ENCODE measurements at places on chromosomes 4 and X.
A peak's percentile ranks its signal among the peaks of the same experiment; 100 is the strongest.

- peak; percentile 54 for DNase-seq
These were observed 5.2 kb downstream of the HTT start for GRCh38 chr4:3079694-3080123.

DNA sequence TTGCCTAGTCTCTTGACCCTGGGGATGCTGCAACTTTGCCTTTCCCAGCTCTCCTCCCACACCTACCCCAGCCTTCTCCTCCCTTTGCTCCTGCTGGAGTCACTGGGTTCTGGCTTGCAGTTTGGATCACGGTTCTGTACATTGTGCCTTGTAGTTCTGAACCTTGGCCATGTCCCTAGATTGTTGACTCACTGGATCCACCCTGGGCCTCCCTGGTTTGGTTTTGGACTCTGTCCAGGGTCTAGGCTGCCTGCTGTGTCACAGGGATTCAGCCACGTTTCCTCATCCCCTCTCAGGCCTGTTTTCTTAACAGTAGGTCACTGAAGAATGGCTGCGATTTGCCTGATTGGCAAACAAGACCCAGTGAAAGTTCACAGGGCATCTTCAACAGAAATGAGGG, 11.5 kb upstream of the GABRE start:
- no peak for DNase-seq

GRCh38 chr4:28879178-28879577, 1841.0 kb upstream of the PCDH7 start:
- no peak for DNase-seq

DNA sequence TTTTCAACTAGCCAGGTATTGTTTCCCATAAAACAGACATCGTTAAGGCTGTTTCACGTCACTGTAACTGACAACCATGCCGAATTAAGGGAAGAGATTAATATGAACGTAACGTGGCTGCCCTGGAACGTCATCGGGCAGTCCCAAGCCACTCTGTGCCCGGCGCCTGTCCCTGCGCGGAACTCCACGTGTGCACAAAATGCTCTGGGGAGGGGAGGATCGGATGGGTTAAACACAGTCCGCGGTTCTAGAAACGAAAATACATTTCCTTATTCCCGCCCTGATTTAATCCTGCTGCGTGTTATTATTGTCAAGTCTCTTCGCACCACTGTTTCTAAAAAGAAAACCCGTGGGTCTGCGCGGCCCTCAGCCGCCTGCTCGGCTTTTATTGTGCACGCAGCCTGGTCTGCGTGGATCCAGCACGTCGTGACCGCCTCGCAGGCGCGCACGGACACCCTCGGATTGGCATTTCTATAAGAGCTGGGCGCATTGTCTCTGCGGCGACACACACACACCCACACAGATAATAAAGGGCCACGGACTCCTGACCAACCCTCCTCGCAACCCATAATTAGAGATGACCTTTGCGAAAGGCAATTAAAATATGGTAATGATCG, 69.6 kb upstream of the BCOR start:
- DNase-seq, result no peak

DNA sequence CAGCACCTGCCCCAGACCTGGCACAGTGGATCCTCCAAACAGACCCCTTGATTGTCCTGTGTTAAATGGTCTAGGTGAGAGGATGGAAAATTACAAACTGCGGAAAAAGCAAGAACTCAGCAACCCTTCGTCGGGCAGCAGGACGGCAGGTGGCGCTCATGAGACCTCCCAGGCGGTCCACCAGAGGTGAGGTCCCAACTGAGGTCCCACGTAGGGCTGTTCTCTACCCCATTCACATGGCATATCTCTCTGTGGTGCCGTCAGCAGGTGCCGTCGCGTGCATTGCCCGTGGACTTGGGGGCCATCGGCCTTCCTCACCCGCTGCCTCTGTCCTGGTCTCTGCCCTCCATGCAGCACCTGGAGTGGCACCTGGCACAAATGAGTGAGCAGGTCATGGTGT, 88.2 kb downstream of the CRMP1 start:
- DNase-seq, result no peak

DNA sequence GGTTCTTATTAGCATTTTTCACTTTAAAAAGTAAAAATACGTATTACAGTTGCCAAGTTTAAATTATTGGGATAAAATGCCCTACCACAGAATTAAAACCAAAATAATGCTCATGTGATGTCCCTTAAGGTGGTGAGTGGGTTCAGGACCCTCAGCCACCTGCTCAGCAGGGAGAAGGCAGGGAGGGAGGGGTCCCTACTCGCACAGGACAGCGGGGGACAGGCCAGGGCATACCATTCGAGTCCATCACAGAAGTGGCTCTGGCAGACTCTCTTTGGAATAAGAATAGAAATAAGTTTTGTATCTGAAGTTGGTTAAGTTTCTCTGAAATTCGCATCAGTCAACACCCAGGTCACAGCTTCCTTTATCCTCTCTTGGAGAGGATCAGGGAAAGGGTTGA, 37.7 kb downstream of the NOP14 start:
- DNase-seq, result no peak

- no peak for DNase-seq
These were observed 18.2 kb upstream of the TNIP3 start for GRCh38 chr4:121182296-121182695.

- DNase-seq, result peak; percentile 60
These were observed 250.8 kb downstream of the ARHGAP24 start for GRCh38 chr4:85725721-85726170.

GRCh38 chrX:17519358-17519757, 144.4 kb downstream of the NHS start:
- DNase-seq, result no peak

DNA sequence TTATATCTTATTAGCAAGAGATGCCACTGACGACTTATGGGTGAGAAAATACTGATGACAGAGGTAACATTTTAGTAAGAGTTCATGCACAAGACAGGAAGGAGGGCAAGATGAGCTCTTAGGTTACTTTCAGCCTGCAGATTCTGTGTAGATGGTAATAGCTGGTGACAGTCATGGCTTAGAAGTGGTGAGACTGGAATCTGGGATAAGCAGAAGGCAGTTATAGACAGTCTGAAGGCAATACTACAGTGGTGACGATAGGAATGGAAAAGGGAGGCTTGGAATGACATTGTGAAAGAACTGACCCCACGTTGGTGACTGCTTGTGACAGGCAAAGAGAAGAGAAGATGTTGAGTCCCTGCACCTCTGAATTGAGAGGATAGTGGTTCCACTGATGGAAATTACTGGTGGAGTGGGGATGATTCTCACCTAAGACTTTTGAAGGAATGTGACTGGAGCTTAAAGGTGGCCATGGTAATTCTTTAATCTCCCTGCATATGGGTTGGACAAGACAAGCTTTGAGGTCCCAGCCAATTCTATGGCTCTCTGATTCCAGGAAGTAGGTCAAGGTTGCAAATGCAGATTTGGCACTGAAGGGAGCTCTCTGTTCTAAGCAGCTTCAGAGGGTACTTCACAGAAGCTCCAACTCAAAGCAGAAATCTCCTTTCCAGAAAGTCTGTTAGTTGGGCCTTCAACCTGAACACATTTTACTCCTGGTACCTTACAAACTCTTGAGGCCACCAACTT, 99.7 kb downstream of the RASL11B start:
- DNase-seq, result no peak

GRCh38 chr4:174215057-174215456, 68.4 kb downstream of the FBXO8 start:
- DNase-seq, result no peak

DNA sequence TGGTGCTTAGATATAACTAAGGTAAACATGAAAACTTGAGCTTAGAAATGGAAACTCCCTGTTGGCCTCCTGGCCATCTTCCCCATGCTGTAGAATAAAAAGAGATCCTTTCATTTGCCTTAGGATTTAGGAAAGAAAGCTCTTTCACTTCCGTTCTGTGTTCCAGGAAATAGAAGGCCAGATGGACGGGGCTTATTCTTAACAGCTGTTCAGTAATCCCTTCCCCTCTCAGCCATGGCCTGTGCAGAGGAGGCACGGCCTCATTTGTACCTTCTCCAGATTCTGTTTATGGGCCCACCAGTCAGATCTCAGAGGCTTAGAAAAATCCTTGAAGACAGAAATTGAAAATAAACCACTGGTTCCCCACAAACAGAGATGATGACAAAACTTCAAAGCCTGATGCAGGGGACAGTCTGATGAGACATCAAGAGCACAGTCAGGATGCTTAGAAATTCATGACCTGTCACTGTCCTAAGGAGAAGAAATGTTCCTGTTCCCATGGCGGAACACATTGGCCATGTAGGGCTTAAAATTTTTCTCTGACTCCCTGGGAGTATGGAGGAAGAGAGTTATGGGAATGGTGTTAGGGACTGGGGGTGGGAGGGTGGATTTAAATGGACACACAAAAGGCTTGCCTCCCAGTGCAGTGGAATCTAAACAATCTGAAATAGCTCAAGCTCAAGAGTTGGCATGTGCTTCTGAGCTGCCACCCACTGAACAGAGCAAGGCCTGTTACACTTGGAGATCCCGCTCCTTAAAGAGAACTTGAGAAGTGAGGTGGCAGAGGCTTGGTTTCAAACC, 188.8 kb downstream of the SOWAHB start:
- DNase-seq, result no peak

DNA sequence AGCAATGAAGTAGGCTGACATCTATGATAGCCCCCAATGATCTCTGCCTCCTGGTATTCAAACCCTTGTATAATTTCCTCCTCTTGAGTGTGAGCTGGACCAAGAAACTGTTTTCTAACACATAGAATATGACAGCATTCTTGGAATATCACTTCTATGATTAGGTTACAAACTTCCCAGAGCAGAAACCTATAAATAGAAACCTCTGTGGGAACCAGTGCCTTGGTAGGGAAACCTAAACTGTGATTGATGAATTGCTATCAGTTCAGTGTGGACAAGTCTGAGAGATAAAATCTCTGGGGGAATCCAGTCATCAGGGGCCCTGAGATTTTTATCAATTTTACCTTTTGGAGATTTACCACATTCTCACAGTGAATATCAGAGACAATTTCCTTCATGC, 756.5 kb upstream of the AGA start:
- DNase-seq, result no peak

- no peak for DNase-seq
These were observed 148.8 kb upstream of the EDNRA start for GRCh38 chr4:147332091-147332490.

- no peak for DNase-seq
These were observed 26.0 kb downstream of the NHSL2 start for GRCh38 chrX:71936632-71937031.

DNA sequence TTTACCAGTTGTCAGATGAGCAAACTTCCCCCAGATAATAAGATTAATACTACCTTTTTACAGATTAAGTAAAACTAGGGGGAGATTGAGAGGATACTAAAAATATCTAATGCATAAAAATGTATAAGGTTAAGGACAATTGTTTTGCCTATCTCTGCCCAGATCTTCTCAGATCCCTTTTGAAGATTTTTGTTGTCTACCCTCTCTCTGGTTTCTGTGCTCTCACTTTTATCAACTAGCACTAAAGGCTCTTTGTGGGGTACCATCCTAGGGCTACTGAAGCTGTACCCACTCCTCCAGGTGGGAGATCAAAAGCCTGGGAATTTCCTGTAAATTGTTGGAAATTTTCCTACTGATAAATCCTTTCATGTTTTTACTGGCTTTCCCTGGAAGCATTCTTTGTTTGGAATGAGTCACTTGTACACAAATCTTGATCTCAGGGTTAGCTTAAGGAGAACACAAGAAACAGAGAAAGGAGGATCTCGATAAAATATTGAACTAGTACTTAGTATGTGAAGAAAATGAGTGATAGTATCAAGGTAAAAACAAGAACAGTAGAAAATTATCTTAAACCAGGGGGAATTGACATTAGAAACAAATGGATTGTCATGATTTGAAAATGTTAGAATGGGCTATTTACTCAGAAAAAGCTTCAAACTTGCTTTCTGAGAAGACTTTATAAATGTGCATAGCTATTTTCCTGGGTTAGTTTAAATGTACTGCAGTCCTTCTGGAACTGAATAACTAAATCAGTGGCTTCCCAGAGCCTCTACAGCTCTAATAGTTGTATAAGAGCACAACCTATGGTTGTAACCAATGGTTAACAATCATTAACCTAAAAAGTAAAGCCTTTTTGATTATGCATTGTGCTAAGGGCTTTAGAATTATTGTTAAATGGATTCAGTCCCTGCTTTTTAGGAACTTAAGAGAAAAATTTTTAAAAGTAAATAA, 679.9 kb upstream of the MAGEB2 start:
- no peak for DNase-seq

GRCh38 chr4:71554025-71554424, 215.2 kb downstream of the SLC4A4 start:
- DNase-seq, result no peak

DNA sequence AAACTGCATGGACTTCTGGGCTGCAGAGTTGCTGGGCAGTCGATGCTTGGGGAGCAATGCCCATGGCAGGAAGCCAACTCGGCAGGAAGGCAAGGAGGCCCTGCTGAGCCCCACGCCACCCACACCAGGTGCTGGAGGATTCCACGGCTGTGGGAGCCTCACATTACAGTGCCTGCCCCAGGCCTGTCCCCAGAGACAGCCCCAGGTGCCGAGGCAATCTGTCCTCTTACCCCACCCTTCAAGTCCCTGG, 53.9 kb downstream of the HMX1 start:
- DNase-seq, result no peak

DNA sequence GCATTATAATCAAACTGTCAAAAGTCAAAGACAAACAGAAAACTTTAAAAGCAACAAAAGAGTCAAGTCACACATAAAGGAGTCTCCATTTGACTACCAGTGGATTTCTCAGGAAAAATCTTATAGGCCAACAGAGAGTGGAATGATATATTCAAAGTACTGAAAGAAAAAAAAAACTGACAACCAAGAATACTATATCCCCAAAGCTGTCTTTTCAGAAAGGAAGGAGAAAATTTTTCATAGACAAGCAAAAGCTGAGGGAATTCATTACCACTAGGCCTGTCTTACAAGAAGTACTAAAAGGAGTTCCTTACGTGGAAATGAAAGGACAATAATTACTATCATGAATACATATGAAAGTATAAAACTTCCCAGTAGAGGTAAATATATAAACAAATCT, 39.0 kb downstream of the SLC10A7 start:
- no peak for DNase-seq

GRCh38 chr4:2689825-2690700, 66.1 kb downstream of the TNIP2 start:
- DNase-seq, result peak; percentile 51

GRCh38 chrX:65841263-65841662, 173.8 kb downstream of the MSN start:
- DNase-seq, result no peak

GRCh38 chrX:135185795-135186443, 14.7 kb upstream of the CT55 start:
- DNase-seq, result peak; percentile 11

- DNase-seq, result no peak
These were observed 2.1 kb downstream of the BRWD3 start for GRCh38 chrX:80807606-80807991.

- DNase-seq, result no peak
These were observed 222.7 kb upstream of the HAND2 start for GRCh38 chr4:173752610-173753230.

GRCh38 chr4:82525307-82525911, 36.4 kb downstream of the TMEM150C start:
- no peak for DNase-seq

- no peak for DNase-seq
These were observed 70.9 kb downstream of the MAGEB5 start for GRCh38 chrX:26286836-26287235.

All from GM12878 (cell line).